Lower lobe of right lung (tissue), 2 donors: ENCODE measurements at places on chromosomes 13 and 19. TPM values are rescaled to one million over a fixed set of nuclear protein-coding genes. Genes with fewer than 3 reads are reported as not detected.

- no peak for DNase-seq
Measured at GRCh38 chr19:39160523-39160861, 34.9 kb downstream of the PAK4 start.

DNA sequence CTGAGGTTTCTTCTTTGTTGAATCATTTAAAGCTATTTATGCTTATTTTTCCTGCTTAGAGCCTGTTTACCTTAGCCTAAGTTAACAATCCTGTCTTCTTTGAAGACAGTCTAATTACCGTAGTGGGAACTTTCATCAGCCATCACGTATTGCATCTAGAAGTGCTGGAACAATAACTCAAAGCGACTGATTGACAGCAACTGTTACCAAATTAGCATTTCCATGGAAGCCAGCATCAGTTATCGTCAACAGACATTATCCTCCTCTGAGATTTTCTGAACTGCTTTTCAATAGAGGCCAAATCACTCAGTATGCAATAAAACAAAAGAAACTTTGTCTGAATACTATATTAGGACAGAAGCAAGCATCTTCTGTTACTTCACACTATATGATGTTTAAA is 433.3 kb upstream of the SLITRK1 start:
- no peak for DNase-seq

GRCh38 chr19:1408300-1409203 is 1.2 kb downstream of the DAZAP1 start:
- peak; percentile 79 for DNase-seq

- no peak for DNase-seq
Measured at GRCh38 chr13:105607426-105607825, 928.0 kb downstream of the EFNB2 start.

GRCh38 chr13:103515410-103515809 is 449.2 kb upstream of the SLC10A2 start:
- DNase-seq = no peak

DNA sequence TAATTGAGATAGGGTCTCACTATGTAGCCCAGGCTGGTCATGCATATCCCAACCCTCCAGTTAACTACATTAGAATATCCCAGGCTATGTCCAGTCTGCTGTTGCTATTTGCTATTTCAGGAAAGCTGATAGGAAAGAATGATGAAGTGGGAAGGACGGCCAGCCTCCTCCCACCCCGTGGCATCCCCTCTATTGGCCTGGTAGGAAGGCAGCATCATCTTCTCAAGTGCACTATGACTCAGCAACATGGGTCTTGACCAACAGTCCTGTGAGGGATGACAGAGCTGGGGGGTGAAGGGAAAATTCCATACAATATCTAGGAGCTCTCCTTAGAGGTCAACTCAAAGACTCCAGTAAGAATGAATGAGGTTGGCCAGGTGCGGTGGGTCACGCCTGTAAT is 48.0 kb upstream of the ABCC4 start:
- no peak for DNase-seq

GRCh38 chr19:52398081-52398441 is 412 bp downstream of the ZNF528 start:
- no peak for DNase-seq

DNA sequence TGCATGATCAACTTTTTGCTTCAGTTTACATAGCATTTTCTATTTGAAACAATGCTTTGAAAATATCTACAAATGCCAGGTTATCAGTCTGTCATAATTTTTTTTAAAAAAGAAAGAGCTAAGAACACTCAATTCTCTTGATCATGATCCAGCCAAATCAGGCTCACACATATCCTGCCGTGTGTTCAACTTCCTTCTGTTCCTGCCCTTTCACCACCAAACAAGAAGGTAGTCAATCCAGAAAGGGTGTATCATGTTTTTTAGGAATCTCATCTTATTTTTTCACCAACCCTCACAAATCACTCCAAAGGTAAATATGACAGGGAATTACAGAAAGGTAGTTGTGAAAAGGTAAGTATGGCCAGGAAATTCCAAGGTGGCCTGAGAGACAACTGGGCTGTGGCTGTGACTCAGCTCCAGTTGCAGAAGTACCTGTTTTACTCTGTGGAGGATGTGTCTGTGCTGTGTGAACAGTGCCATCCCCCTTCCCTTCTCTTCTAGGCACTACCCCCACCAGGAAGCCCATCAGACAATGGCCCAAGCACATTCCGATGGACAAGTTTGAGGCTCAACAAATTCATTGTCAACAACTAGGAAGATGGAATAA is 138.8 kb upstream of the GJB6 start:
- DNase-seq = no peak

- DNase-seq = no peak
Measured at GRCh38 chr19:31629579-31630363, 280.5 kb upstream of the TSHZ3 start.

- no peak for DNase-seq
Measured at GRCh38 chr13:24215732-24216131, 55.2 kb downstream of the SPATA13 start.

GRCh38 chr19:5121266-5122120 is 152.6 kb downstream of the KDM4B start:
- DNase-seq = no peak

DNA sequence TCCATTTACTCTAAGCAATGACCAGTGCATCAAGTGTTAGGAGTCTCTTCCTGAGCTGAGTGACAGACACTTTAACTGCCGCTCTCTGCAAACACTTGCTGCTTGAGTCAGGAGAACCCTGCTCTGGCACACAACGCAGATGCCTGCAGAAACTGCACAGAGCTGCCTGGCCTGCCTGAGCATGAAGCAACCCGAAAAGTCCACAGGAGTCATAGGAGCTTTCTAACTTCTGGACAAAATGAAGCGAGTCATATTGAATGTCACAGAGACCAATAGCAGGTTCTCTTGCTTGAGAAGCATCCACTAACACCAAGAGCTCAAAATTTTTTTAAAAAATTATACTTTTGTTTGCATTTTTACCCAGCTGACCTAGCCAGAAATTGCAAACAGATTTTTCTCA is 232.4 kb downstream of the LHFPL6 start:
- DNase-seq = no peak

DNA sequence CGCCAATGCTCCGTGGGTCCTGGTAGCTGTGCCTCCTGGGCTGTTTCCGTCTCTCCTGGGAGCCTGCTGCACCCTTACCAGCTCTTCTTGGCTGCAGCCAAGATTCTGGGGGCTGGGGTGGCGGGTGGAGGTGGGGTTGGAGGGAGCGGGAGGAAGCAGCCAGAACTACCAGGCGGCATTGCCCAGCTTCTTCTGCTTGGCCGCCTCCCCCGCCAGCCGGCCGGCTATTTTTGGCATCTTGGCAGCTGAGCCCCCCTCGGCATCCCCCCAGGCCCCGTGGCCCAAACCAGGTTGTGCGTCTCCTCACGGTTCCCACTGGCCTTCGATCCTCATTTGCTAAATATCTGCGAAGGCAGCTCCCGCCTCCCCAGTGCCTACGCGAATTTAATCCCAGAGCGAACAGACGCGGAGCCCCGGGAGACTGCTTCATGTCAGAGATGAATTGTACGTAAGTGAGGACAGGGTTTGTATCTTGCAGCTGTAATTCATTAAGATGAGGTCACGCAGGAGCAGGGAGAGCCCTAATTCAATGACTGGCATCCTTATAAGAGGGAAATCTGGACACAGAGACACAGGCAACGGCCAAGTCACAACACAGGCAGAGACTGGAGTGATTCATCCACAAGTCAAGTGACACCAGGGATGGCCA is 12.8 kb upstream of the PEAK3 start:
- no peak for DNase-seq

DNA sequence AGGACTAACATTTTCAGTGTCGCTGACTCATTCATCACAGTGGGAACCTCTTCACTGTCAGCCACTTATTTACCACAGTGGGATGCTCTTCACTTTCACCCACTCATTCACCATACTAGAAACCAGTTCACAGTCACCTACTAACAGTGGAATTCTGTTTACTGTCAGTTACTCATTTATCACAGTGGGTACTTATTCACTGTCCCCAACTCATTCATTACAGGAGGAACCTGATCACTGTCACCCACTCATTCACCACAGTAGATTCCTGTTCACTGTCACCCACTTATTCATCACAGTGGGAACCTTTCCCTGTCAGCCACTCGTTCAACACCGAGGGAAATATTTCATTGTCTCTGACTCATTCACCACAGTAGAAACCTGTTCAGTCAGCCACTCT is 10.1 kb upstream of the ZNF85 start:
- DNase-seq = no peak

- DNase-seq = no peak
Measured at GRCh38 chr13:111973605-111974340, 93.2 kb upstream of the SOX1 start.

DNA sequence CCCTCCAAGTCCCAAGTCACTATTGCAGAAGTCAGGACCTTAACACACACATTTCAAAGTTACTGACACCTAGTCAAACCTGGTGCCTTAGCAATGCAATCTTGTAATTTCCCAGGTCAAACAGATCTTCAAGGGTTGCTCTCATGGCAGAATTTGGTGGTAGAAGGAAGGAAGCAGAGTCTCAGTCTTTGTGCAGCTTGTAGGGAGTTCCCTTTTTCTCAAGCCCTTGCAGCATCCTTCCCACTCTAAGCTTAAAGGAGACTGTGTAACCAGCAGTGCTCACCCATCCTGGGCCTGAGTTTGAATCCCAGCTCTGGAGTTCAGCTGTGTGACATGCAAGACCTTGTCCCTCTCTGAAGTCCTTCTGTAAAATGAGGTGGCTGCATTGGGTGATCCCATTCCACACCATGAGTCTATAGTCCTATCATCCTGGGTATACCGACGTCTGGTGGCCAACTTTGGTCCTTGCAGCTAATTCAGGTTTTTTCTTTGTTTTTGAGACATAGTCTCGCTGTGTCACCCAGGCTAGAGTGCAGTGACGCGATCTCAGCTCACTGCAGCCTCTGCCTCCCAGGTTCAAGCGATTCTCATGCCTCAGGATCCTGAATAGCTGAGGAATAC is 9.8 kb downstream of the SIGLEC10 start:
- no peak for DNase-seq

GRCh38 chr19:35741203-35741515 is 1.1 kb downstream of the IGFLR1 start:
- DNase-seq = no peak

RRAS gene
- 114 TPM for total RNA-seq

LILRA2 gene
- total RNA-seq = 25.3 TPM

CRX gene
- total RNA-seq = not detected

TINCR gene
- total RNA-seq = 3.9 TPM

RPL18A gene
- total RNA-seq = 1,378 TPM

ELANE gene
- 0.97 TPM for total RNA-seq

ZNF814 gene
- 13.5 TPM for total RNA-seq

TMEM59L gene
- 1.1 TPM for total RNA-seq

IL17D gene
- total RNA-seq = 1.5 TPM

AMH gene
- total RNA-seq = 1.9 TPM
